Muscle of arm (tissue), 14 donors: ENCODE measurements at places on chromosomes 13 and 19. TPM values are rescaled to one million over a fixed set of nuclear protein-coding genes. Genes with fewer than 3 reads are reported as not detected.
A peak's percentile ranks its signal among the peaks of the same experiment; 100 is the strongest.

ZNF211 gene
- not detected for polyA plus RNA-seq

DCT gene
- 0.46 TPM for polyA plus RNA-seq

RUBCNL gene
- 2.0 TPM for polyA plus RNA-seq

RGCC gene
- 30.0 TPM for polyA plus RNA-seq

TICAM1 gene
- polyA plus RNA-seq = 3.8 TPM

- no peak for DNase-seq
Observed at GRCh38 chr19:13843104-13843921, 33.6 kb upstream of the NANOS3 start.

GRCh38 chr13:110126391-110126961 lies 180.5 kb downstream of the COL4A1 start:
- no peak for DNase-seq

DNA sequence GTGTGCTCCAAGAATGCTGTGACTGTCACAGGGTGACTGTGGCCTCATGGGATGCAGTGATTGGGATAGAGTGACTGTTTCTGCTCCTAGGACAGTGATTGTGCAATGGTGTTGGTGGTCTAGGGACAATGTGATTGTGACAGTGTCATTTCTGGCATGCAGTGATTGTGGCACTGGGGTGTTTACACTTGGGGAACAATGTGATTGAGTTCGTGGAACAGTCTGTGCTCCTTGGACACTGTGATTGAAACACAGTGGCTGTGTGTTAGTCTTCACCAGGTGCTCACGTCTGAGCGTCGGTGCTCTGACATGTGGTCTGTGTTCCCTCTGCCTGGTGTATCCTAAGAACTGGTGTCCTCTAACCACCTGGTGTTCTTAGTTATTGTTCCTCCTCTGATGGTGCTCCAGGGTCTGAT lies 1.7 kb downstream of the PDE4A start:
- DNase-seq = no peak

GRCh38 chr13:97809576-97809975 lies 143.9 kb upstream of the IPO5 start:
- DNase-seq = no peak

DNA sequence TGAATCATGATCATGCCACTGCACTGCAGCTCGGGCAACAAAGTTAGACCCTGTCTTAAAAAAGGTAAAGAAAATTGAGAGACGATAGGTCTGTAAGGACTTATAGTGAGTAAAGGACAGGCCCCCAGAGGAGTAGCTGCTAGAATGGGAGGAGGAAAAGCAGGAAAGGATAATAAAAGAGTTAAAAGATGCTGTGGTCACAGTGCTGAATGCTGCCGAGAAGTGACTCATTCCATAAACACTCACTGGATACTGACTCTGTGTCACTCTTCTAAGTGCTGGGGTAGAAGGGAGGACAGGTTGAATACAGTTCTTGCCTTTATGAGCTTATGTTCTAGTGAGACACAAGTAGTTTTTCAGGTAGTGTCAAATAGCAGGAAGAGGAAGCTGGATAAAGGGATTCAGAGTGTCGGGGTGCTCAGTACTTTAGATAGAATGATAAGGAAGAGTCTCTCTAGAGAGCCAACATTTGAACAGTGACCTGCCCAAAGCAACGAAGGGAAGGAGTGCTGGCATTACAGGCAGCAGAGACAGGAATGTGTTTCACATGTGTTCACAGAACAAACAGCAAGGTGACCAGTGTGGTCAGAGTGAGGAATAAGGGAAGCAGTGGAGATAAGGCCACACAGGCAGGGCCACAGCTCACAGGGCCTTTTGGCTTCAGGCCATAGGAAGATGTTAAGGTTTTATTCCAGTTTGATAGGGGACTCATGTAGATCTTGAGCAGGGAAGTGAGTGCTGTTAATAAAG lies 1240.5 kb downstream of the UQCRFS1 start:
- DNase-seq = no peak

- no peak for DNase-seq
Observed at GRCh38 chr13:106681536-106681935, 113.6 kb upstream of the ARGLU1 start.

GRCh38 chr19:7868671-7869452 lies 5.3 kb downstream of the PRR36 start:
- peak; percentile 73 for DNase-seq

GRCh38 chr13:110221406-110222117 lies 85.4 kb downstream of the COL4A1 start:
- DNase-seq = peak; percentile 69

- no peak for DNase-seq
Observed at GRCh38 chr13:39129213-39129612, 91.0 kb downstream of the NHLRC3 start.

GRCh38 chr19:20863176-20863575 lies 59.9 kb upstream of the ZNF85 start:
- DNase-seq = no peak

- DNase-seq = no peak
Observed at GRCh38 chr19:56720281-56720680, 48.7 kb upstream of the ZNF835 start.

GRCh38 chr19:35851213-35852028 lies 883 bp downstream of the NPHS1 start:
- no peak for DNase-seq

DNA sequence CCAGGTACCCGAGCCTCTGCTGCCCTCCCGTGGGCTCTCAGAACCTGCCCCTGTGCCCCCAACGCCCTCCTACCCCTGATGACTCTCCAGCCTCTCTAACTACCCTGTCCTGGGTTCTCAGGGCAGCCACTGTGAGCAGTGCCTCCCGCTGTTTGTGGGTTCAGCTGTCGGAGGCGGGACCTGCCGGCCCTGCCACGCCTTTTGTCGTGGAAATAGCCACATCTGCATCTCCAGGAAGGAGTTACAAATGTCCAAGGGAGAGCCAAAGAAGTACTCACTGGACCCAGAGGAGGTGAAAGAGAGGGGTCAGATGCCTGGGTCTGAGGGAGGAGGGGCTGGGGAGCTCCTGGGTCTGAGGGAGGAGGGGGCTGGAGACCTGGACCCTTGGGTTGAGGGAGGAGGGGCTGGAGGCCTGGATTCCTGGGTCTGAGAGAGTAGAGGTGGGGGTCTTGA lies 20.0 kb downstream of the CNFN start:
- DNase-seq = no peak

DNA sequence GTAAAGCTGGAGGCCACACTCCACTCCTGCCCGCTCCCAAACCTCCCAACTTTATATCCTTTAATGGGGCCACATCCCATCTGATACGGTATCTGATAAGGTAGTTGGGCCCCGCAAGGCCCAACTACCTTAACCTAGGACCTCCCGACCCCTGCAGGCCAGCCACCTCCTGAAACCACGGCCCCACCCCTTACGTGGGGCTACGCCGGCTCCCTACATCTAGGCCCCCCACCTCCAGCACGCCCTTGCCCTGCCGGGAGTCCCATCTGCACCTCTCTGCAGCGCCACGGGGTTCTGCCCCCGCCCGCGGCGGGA lies 2.2 kb downstream of the IGFLR1 start:
- DNase-seq = no peak

GRCh38 chr13:51111997-51112396 lies 923 bp upstream of the C13orf42 start:
- no peak for DNase-seq

DNA sequence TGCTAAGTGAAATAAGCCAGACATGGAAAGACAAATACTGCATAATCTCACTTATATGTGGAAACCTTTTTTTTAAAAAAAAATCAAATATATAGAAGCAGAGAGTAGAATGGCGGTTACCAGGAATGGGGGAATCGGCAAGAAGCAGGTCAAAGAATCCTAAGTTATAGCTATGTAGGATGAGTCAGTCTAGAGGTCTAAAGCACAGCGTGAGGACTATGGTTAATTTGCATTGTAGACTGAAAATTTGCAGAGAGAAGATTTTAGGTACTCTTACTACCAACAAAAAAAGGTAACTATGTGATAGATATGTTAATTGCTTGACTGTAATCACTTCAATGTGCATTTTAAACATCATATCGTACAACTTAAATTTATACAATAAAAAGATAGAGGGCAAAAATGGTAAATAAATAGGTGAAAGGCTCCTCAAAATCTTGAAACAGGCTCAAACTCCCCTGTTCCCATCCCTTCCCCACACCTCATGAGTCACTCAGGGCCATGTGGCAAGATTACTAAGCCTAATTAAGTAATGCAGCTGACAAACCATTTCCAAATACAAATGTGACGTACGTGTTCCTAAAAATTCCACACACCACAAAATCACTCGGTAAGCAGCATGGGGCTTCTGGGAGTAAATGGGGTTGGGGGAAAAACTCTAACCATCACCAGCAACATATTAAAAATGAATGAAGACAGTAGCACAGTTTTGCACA lies 159.0 kb downstream of the USP12 start:
- DNase-seq = no peak

DNA sequence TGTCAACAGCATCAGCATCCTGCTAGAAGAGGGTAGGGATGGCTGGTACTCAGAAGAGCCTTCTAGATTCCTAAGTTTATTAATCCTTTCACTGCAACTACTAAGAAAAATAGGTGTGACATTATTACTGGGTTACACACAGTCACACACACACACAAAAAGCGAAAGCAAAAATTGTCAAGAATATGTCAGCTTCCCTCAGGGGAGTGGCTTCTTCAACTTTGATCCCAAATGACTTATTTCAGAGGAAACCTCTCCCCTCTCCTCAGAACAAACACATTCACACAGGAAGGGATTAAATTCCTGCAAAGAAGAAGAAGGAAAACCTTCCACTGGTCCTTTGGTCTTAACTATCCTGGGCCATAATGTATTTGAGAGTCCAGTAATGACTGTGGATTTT lies 20.1 kb upstream of the IGFL1 start:
- no peak for DNase-seq

DNA sequence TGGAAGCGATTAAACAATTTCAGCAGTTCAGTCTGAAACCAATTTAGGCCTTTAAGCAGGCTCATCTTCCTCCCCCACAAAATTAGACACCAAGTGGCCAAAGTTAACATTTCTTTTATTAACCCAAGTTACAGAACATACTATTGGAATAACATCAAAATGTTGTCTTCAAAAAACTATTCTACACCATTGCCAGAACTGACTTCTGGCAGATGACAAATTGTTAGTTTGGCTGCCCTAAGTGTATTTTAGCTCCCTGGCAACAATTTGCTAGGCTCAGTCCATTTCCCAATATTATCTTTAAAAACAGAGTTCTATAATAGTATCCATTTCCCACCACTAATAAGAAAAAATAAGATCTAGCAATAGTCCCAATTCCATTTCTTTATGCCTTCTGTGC lies 107.8 kb downstream of the SGCG start:
- DNase-seq = peak; percentile 8

GRCh38 chr19:54253331-54254194 lies 3.5 kb downstream of the LILRB5 start:
- DNase-seq = no peak

DNA sequence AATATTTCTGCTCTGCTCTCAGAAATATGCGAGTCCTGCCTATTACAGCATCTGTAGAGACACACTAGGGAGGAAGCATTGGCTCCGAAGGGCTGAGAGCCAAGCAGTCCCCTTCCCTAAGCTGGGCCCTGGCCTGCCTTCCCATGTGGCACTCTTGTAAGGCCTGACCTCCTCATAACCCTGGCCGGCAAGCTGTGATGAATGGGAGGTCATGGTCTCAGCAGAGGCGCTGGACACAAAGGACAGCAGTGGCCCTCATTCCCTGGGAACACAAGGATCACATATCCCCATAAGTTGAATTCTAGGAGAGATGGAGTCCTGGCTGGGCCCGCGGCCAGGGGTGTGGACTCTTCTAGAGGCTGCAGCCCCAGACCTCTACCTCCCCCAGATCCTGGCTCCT lies 483.3 kb downstream of the ZNF536 start:
- no peak for DNase-seq
